ENCODE measurements at places on chromosomes 2 and 18. TPM values are rescaled to one million over a fixed set of nuclear protein-coding genes. Genes with fewer than 3 reads are reported as not detected.

DNA sequence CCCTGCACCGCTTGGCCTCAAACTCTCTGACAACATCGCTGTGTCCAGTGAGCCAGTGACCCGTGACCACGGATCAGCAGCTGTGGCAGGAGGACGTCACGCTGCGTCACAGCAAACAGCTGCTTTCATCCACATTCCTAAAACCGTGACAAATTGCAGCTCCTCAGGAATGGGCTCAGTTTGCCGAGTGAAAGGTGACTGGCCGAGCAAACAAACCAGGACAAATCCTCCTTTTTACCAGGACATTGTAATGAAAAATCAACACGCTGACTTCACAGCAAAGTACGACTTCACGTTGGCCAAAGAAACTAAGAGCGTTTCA is 57.6 kb downstream of the PXDN start:
- no peaks in the 10 kb centered on the region for H3K4me1 ChIP-seq
- H3K4me3 ChIP-seq: no peak overlapping the region
- H3K27me3 ChIP-seq: no peaks in the 10 kb centered on the region
- H3K36me3 ChIP-seq: peaks cover 3% of the 10 kb centered on the region
- no peak for DNase-seq

GRCh38 chr18:13597068-13597467 is 129.3 kb downstream of the FAM210A start:
- H3K4me1 ChIP-seq: no peaks in the 10 kb centered on the region
- no peak overlapping the region for H3K27ac ChIP-seq
- no peaks in the 10 kb centered on the region for H3K36me3 ChIP-seq
- DNase-seq: no peak
- no peaks in the 10 kb centered on the region for H3K27me3 ChIP-seq

DNA sequence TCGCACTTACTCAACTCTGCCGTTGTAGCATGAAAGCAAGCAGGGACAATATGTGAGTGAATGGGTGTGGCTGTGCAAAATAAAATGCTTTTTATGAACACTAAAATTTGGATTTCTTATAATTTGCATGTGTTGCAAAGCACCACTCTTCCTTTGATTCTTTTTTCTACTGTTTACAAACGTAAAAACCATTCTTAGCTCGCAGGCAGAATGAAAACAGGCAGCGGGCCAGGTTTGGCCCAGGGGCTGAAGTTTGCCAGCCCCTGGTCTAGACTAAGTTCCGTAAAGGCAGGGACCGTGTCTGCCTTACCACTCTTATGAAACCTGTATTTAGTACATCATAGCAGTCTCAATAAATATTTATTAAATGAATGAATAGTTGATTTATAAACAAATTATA is 83.7 kb upstream of the SPATS2L start:
- H3K27me3 ChIP-seq: no peaks in the 10 kb centered on the region
- H3K4me3 ChIP-seq: no peak overlapping the region
- peaks cover 14% of the 10 kb centered on the region for H3K4me1 ChIP-seq
- no peaks in the 10 kb centered on the region for H3K36me3 ChIP-seq
- no peak for DNase-seq

- no peak overlapping the region for H3K4me3 ChIP-seq
- no peaks in the 10 kb centered on the region for H3K27me3 ChIP-seq
- H3K4me1 ChIP-seq: no peaks in the 10 kb centered on the region
- DNase-seq: no peak
- H3K36me3 ChIP-seq: peaks cover 31% of the 10 kb centered on the region
Measured at GRCh38 chr2:239098288-239098970, 250.5 kb downstream of the TWIST2 start.

- H3K4me3 ChIP-seq: no peak overlapping the region
- H3K27me3 ChIP-seq: no peaks in the 10 kb centered on the region
- DNase-seq: no peak
- no peaks in the 10 kb centered on the region for H3K36me3 ChIP-seq
- H3K27ac ChIP-seq: no peak overlapping the region
Measured at GRCh38 chr2:99863236-99863902, 279.0 kb downstream of the AFF3 start.

DNA sequence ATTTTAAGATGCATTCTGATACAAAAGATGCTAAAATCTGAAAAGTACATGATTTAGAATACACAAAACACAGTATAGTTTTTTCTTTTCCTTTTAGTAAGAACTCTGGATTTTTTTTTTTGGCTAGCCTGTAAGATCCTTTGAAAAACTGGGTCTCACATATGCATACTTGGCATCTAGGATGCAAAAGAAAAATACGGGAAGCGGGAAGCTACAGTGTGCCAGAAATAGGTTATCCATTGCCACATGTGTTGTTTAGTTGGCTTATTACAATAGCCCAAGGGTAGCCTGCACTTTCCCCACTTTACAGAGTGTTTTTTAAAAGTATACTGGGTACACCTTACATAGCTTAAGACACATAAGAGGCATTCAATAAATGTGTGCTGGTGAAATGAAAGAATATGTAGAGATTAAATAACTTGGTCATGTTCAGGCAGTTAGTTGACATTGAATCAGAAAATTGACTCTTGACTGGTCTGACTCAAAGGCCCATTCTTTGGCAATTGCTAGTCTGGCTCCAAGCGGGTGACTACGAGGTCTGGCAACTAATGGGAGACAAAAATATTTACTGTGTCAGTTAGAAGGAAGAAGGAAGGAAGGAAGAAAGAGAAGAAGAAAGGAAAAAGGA is 286.8 kb upstream of the TRIB2 start:
- no peak overlapping the region for H3K4me3 ChIP-seq
- H3K36me3 ChIP-seq: no peaks in the 10 kb centered on the region
- H3K4me1 ChIP-seq: peaks cover 5% of the 10 kb centered on the region
- no peaks in the 10 kb centered on the region for H3K27me3 ChIP-seq
- DNase-seq: no peak

ANKRD36 gene
- total RNA-seq: 4.7 TPM

RIT2 gene
- not detected for total RNA-seq

PROKR1 gene
- not detected for total RNA-seq
